ENCODE measurements at places on chromosomes 6 and 20. TPM values are rescaled to one million over a fixed set of nuclear protein-coding genes. Genes with fewer than 3 reads are reported as not detected.

ENPP1 gene
- 0.70 TPM for polyA plus RNA-seq

LY6G5C gene
- 0.86 TPM for polyA plus RNA-seq

PDYN gene
- polyA plus RNA-seq, result not detected

SPDEF gene
- polyA plus RNA-seq, result not detected
